ENCODE measurements at places on chromosomes 16 and 17.
A peak's percentile ranks its signal among the peaks of the same experiment; 100 is the strongest.

GRCh38 chr16:68792465-68793324 lies 50.6 kb upstream of the TANGO6 start:
- no peak for DNase-seq

- DNase-seq, result no peak
These were observed 124.8 kb upstream of the ERCC4 start for GRCh38 chr16:13795131-13795530.

DNA sequence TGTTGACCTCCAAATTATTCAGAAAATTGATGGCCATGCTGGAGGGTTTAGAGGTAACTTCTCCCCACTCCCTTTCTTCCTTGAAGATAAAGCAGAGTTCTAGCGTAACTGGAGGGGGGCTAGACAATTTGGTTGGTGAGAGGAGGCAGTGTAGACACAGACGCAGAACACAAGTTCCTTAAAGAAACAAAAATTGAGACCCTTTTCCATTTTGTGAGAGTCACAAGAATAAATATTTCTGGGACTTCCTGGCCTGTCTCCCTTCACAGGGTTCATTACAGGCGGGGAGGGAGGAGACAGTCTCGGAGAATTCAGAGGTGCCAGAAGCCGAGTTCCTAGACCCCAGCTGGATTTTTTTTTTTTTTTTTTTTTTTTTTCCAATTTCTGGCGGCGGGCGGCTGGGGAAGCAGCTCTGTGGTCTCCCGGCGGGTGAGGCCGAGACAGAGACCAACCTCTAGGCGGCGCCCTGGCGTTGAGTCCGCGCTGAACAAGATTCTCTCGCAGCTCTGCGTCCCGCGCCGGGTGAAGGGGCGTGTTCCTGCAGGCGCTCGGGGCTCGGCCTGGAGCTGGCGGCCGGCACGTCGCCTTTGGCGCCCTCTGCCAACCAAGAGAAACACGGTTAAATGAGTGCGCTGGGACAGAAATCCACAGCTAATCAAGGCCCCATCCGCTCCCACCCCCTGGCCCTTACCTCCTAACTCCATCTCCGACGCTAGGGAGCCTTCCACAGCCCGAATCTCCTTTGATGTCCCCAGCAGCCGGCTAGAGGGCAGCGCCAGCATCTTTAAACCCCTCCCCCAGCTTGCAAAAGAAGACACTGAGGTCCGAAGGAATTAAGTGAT lies 10.2 kb upstream of the HOXB9 start:
- DNase-seq, result peak; percentile 90

- no peak for DNase-seq
These were observed 19.9 kb upstream of the JPH3 start for GRCh38 chr16:87582216-87582965.

- DNase-seq, result no peak
These were observed 110.3 kb upstream of the CHMP6 start for GRCh38 chr17:80881306-80881705.

- no peak for DNase-seq
These were observed 97.6 kb upstream of the DNAH17 start for GRCh38 chr17:78674595-78675315.

GRCh38 chr17:8797621-8798175 lies 1.5 kb downstream of the MFSD6L start:
- DNase-seq, result no peak

DNA sequence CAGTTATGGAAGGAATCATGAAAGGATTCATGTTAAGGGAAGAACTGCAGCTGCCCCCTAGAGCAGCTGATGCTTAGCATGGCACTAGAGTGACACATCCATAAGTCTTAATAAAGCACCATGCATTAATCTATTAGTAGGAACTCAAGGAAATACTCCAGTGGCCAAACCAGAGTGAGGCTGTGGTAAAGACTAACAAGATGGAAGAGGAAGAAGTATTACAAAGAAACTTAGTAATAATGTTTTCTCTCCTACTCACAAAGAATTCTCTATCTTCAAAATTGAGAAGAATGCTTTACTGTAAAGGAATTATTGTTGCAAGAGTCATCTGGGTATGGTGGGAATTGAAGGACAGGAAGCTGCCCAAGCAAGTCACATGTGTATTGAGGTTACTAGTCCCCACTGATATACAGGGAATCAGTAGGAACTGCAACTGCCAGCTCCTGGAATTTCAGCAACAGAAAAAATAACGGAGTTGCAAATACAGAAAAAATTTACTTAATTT lies 29.9 kb upstream of the TOM1L1 start:
- no peak for DNase-seq

DNA sequence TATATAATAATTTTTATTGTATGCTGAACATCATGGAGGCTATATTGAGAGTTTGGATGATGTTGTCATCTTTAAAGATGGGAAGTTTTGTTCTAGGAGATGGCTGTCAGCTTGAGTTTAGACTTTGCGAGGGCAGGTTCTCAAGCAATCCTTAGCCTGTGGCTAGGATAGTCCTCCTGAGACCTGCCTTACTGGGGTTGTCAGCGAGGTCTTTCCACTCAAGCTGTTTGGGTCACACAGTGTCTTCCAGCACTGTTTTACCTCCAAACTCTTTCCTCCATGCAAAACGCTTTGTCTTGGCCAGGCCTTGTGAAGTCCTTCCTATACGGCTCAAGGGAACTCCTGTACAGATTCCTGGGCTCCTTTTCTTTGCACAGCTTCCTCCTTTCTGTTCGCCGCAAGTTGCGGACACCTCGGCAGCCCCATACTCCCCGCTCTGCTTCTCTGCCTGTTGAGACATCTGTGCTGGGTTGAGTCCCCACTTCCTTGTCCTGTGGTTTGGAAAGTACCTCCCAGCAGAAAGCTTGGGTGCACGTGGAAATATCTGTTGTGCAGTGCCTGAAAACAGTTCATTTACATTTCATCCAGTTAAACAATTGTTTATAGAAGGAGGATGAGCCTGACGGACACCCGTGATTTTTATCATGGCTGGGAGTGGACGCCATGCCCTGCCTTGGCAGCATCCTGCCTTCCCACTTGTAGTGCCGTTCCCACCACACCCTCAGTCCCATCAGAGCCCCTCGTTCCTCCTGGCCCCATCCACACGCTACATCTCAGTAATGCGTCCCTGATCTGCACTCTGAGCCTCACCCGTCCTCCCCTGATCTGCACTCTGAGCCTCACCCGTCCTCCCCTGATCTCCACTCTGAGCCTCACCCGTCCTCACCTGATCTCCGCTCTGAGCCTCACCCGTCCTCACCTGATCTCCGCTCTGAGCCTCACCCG lies 55.0 kb upstream of the CBFA2T3 start:
- DNase-seq, result no peak

GRCh38 chr16:21611556-21612384 lies 12.4 kb downstream of the METTL9 start:
- no peak for DNase-seq

DNA sequence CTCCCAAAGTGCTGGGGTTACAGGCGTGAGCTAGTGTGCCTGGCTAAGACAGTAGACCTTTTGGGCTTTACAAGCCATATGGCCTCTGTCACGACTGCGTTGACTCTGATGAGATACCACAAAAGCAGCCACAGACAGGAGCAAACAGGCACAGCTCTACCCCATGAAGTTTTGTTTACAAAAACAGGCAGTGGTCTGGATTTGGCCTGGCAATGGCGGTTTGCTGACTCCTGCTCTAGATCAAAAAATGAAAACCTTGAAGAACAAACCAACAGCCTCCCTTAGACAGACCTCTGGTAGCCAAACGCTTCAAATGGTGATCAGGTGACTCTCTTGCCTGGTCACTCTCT lies 20.7 kb downstream of the SLC43A2 start:
- no peak for DNase-seq

DNA sequence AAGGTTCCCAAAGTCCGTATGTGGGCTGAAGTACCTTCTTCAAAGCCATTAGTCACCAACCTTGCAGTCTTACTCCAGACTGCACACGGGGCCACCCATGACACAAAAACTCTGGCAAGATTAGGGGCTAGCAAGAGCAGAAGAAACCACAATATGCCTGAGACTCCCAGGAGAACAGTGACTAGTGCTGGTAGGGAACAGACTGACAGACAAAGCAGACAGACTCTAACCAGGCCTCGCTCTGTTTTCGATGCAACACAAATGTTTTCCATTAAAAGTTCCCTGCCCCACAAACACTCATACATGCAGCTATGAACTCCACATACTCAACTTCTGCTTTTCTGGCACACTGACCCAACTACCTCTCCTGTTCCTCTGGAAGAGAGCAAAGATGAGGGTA lies 102.2 kb downstream of the HIC1 start:
- DNase-seq, result no peak

DNA sequence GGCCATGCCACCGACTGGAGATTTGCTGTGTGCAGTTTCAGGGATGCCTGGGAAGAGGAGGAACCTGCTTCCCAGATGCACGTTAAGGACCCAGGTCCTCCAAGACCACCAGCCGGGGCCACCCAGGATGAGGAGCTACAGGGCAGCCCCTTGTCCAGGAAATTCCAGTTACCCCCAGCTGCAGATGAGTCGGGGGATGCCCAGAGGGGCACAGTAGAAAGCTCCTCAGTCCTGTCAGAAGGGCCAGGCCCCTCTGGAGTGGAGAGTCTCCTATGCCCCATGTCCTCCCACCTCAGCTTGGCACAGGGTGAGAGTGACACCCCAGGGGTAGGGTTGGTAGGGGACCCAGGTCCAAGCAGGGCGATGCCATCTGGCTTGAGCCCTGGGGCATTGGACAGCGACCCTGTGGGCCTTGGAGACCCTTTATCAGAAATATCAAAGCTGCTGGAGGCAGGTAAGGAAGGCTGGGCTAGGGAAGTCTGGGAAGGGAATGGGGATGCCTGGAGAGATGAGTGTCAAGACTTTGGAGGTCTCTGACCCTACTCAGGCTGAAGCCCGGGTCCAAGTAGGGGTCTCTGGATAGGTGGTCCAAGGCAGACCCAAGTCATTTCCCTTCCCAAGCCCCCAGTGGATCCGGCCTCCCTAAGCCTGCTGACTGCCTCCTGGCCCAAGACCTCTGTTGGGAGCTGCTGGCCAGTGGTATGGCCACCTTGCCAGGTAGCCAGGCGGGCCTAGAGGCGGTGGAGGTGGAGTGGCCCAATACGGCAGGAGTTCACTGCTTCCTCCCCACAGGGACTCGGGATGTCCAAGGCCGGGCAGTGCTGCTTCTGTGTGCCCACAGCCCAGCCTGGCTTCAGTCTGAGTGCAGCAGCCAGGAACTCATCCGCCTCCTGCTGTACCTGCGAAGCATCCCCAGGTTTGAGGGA lies 1.0 kb downstream of the PLEKHG4 start:
- no peak for DNase-seq

DNA sequence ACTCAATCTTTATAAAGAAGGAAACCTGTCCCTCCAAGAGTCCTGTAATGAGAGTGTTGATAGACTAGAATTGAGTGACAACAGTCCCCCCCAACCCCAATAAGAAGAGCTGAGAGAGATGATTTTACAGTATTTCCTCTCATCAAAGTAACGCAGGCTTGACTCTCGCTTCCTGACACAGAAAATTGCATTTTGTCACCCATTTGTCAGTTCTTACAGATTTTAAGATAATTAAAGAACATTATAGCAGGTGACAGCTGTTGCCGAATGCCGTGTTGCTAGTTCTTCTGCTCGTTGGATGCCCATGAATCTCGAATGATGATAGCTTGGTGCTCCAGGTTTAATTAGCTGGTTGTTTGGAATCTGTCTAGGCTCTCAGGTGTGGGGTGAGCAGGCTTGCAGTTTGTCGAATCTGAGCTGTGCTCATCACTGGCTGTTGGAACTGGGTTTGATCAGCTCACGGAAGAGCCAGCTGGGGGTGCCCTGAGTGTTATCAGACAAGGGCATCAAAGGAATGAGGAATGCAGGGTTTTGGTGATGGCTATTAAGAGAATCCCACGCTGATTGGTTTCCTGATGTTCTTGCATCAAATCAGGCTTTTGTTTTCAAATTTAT lies 84.8 kb upstream of the CPHXL start:
- no peak for DNase-seq

GRCh38 chr16:79303959-79304387 lies 296.6 kb downstream of the MAF start:
- DNase-seq, result no peak

DNA sequence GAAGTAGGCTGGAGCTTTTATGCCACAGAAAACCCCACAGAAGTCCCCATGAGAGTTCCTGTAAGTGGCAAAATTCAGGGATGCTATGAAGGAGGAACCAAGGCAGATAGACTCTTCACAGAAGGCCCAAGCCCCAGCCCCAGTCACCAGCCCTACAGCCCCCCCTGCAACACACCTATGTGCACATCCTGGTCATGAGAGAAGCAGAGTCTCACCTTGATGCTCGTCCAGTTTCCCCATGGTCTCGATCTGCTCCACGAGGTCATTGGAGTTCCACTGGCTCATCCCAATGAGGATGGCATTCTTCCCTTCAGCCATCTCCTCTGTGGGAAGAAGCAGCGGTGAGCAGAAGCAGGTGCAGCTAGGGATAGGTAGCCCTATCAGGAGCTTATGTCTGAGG lies 31.2 kb downstream of the PITPNM3 start:
- DNase-seq, result no peak

DNA sequence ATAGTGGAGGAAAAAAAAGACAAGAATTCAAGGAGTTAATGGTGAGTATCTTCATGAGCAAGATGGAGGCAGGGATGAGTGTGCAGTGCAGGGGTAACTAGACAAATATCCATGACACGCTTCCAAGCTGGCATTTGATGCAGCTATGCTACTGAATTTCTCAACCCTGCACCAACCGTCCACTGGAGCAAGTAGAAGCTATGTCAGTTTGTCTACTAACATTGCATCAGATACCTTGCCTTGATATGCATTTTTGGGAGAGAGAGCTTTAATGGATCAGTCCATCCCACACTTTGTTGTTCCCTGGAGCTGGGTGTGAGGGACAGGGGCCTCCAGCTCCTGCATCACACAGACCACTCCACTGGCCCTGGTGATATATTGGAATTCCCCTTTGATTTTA lies 16.4 kb downstream of the CCL11 start:
- DNase-seq, result no peak

- no peak for DNase-seq
These were observed 77.2 kb downstream of the TMEM114 start for GRCh38 chr16:8512941-8513624.

- DNase-seq, result no peak
These were observed 2.5 kb downstream of the ADAD2 start for GRCh38 chr16:84193480-84193879.

GRCh38 chr16:49867796-49868668 lies 12.1 kb upstream of the ZNF423 start:
- DNase-seq, result no peak

GRCh38 chr16:19680881-19681340 lies 37.1 kb downstream of the KNOP1 start:
- no peak for DNase-seq

- DNase-seq, result no peak
These were observed 225.5 kb downstream of the STX8 start for GRCh38 chr17:9350080-9350479.

DNA sequence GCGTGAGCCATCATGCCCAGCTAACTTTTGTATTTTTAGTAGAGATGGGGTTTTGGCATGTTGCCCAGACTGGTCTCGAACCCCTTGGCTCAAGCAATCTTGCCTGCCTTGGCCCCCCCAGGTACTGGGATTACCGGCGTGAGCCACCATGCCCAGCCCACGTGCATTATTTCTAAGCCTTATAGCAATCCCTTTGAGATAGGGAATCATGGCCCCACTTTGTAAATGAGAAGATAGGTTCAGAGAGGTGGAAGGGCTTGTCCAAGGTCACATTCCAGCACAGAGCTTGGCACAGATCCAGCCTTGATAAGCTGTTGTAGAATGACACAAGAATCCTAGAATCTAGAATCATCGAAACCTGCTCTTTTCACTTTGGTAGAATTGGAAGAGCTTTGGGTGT lies 4.2 kb upstream of the PYCARD start:
- no peak for DNase-seq
